Activated CD4-positive, alpha-beta memory T cell treated with anti-CD3 and anti-CD28 coated beads, Interleukin-2, amount 10 ng/mL, durations not matched to agents 7 days and 5 days (primary cell): ENCODE measurements at places on chromosomes 13 and 19.

GRCh38 chr19:36125557-36125956 is 10.3 kb downstream of the TBCB start:
- DNase-seq: no peak

GRCh38 chr13:28539625-28540286 is 44.8 kb upstream of the FLT1 start:
- no peak for DNase-seq

- no peak for DNase-seq
Measured at GRCh38 chr19:45352062-45352461, 11.5 kb downstream of the KLC3 start.

DNA sequence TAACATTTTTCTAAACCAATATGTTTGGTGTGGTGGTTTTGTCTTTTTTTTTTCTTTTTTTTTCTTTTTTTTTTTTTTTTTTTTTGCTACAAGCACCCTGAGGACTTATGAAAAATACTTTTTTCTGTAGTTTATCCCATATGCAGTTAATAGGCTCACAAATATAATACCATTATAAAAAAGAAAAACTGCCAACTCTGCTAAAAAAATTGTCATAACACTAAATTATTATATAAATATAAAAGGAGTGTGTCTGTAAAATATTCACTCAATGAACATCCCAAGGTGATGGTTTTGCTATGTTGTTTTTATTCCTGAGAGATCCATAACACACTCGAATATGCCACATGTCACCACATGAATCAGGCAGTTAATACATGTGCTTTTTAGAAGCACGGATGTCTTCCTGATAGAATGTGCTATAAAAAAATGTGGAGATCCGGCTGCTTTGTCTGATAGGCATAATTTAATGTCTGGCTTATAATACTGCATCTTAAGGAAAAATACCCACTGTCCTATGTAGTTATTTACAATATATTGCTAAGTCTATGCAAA is 110.7 kb upstream of the ZNF507 start:
- no peak for DNase-seq

DNA sequence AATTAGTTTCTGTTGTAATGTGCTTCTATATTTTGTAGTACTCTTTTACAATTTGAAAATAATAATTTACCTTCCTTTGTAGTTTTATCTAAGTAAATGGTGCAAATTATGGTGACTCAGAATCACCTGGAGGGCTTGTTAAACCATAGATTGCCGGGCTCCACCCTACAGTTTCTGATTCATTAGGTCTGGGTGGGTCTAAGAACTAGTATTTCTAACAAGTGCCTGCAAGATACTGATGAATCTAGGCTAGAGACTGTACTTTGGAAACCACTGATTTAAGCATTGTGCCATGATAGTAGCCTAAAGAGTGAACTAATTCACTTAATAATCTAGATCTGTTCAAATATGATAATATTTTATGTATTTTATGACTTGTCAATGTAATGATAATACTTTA is 437.4 kb upstream of the SPRY2 start:
- no peak for DNase-seq

DNA sequence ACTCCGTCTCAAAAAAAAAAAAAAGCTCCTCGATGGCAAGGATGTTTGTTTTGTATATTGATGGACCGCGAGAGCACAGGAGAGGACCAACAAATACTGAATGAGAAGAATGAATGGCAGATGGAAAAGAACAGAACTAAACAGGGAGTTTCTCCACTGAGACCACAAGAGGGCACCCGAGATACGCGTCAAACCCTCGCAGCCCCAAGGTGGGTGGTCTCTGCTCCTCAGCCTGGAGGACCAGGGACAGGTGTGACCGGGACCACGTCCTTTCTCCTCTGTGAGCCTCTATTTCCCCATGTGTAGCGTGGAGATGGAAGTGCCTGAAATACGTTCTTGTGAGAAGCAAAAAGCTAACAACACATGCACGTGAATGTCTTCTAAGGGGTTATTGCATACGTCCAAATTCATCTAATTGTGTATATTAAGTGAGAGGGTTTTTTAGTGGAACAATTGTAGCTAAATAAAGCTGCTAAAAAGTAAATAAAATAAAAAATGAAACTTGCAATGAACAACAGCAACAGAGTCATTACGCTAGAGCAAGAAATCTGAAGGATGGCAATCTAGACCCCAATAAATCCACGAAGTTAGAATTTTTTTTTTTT is 8.3 kb upstream of the CDC42EP5 start:
- DNase-seq: peak; percentile 40

DNA sequence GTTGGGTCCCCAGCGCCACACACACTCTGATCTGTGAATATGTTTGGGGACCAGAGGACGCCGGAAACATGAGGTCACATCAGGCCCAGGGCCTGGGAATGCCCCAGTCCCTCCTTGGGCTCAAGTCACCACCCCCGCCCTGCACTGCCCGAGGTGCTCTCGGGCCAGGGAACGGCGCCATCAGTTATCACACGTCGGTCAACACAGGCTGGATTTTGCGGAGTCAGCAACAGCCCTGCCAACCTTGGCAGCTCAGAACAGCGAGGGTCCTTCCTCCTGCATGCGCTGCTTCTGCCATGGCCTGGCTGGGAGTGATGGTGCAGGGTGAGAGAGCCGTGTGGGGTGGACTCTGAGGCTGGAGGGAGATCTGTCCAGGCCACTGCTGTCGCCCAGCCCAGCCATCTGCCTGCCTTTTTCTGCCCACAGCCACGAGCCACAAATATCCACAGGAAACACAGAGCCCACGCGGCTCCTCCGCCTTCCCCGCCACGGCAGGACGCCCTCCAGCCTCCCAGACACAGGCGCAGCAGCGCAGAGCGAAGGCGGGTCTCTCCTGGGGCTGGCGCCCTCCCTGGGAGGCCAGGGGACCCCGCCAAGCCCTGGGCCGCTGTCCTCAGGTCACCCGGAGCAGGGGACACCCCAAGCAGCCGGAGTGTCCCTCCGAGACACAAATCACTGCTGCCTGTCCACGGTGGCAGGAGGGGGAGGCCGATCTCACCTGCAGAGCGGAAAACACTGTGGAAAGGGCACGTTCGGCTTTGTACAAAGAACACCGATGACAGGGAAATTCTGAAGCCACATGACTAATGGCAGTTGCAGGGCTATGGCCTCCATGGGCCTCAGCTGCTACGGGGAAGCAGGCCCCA is 31.6 kb upstream of the CACTIN start:
- DNase-seq: no peak

DNA sequence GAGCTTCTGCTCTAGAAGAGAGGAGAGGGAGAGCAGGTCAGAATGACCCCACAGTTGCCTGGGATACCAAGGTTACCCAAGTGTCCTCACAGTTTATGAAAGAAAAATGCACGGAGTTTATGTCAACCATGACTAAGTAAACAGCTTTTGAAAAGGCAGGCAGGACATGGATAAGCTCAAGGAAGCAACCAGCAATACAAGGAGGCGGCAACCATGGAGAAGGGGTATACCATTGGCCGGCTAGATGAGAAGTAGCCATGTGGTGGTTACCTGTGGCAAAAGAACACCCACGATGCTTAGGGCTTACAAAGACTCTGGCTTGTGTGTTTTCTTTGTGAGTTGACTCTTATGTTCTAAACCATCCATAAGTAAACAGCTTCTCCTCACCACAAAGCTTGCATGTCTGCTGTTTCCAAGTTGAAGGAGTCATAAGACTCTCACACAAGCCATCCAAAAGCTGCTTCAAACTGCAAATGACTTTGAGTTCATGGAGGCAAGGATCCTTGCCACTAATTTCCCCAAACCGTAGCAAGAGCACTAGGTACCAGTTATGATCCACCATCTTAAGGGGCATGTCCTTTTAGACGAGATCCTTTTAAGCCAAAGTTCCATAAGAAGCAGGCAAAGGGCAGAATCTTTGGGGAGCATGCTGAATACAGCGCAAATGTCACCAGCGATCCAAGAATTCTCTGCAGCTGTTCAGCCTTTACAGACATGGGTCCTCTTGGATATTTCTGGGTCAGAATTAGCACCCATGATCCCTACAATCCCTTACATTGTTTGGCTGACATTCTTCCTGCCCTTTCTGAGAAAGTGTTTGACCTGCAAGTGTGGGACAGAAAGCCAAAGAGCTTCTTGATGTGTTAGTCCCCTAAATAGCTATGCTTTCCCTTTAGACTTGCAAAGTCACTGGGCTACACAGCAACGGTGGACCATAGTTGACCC is 74.8 kb upstream of the IPO5 start:
- no peak for DNase-seq

GRCh38 chr13:42946927-42947326 is 45.1 kb downstream of the EPSTI1 start:
- DNase-seq: no peak

DNA sequence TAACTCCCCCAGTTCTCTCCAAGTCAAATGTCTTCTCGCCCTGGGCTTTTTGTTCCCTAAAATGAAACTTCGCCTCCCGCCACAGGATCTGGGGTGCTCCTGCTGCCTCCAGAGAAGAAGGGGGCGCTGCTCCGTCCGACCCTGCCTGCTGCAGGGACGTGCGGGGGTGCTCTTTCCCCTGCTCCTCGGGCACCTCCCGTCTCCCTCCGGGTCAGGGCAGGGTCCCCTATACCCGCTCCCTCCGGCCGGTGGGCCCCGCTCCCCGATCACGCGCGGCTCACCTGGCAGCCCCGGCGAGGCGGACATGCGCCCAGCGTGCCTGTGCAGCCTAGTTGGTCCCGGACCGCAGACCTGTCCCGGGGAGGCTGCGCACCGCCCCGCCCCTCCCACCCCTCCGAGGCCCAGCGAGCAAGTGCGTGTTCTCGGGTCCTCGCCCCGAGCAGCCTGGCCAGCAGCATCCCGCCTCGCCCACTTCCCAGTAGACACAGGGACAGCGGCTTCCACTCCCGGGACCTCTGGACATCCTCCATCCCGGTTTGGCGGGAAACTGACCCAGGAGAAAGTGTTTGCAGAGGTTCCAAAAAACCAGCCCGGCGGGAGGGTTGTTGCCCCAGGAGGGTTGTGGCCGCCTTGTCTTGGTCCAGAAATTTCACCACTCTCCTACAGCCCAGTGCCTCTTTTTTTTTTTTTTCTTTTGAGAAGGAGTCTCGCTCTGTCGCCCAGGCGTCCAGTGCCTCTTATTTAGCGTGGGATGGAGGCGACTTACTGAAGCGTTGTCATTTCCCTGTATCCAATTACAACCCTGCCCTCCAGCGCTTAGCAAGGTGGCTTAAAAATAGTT is at the start of gene OXGR1:
OXGR1 (minus strand) TSS at position 460 of the 841 bp plus-strand sequence. CDS start 6,717 bp downstream, outside the sequence.
- DNase-seq: no peak

DNA sequence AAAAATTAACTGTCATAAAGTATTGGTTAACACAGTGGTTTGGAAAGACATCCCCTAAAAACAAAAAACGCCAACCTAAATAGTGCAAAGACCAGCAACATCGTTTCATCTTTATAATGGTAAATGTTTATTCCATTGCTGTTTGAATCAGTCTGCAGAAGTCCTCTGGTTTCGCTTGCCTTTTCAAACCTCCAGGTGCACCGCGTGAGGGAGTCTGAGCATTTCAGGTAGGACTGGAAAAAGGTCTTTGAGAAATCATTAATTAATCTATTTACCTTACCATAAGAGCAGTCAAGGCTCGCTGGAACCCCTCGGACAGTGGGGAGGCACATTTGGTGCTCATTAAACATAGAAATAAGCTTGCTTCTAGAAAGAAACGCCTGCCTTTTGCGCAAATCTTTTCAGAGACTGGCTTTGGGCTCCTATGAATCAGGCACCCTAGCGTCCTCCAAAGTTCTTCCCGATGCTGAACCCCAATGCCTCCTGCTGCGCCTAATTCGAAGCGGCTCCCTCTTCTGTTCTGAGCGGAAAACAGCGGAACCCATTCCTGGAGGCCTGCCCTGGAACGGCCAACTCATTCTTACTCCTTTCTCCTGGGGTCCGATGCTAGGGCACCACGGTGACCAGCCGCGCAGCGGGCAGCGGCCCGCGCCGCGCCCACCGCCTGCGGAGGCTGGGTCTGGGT is 951 bp upstream of the MTUS2 start:
- DNase-seq: no peak

DNA sequence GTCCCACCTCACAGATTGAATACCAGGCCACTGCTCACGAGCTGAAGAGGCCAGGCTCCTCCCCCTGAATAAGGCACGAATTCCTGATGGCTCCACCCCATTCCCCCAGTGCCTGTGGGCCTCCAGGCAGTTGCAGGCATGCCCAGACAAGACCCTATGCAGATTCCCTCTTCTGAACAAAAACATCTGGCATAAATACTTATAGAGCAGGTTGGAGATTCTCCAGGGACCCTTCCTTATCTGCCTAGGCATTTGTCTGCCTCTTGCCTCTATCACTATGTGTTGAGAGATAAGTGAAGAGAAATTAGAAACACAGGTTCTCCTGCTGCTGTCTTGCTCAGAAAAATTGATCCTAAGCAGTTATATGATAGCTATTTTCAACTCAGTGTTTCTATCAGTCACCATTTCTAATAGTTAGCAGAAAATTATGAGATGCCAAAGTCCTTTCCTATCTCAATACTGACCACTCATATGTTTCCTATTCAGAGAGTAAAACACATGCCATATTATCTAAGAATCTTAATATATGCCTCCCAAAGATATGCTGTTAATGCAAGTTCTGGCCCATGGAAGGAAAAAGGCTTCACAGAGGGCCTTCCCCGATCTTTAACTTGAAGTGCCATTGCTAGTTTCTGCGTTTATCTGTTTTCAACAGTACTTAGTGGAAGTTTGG is 364.0 kb downstream of the KCTD12 start:
- no peak for DNase-seq

- no peak for DNase-seq
Measured at GRCh38 chr13:43026262-43026661, 2.9 kb downstream of the DNAJC15 start.

GRCh38 chr19:58395979-58396627 is 647 bp downstream of the RNF225 start:
- no peak for DNase-seq

DNA sequence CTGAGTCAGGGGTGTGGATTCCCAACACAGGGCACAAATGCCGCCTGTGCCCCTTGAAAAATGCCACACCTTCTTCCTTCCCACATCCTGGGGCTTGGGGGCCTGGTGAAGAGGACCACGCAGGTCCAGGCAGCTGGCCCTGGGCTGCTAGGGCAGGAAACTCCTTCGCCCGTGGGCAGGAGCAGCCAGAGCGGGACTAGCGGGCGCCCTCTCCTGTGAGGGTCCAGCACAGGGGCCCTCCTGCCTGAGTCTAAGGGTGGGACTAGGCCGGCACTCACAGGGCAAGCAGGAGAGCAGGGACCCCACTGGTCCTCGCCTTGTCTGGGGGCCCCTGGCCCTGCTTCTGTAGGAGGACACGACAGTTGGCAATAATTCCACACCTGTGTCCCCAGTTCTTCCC is 7.5 kb upstream of the CEBPA start:
- no peak for DNase-seq

DNA sequence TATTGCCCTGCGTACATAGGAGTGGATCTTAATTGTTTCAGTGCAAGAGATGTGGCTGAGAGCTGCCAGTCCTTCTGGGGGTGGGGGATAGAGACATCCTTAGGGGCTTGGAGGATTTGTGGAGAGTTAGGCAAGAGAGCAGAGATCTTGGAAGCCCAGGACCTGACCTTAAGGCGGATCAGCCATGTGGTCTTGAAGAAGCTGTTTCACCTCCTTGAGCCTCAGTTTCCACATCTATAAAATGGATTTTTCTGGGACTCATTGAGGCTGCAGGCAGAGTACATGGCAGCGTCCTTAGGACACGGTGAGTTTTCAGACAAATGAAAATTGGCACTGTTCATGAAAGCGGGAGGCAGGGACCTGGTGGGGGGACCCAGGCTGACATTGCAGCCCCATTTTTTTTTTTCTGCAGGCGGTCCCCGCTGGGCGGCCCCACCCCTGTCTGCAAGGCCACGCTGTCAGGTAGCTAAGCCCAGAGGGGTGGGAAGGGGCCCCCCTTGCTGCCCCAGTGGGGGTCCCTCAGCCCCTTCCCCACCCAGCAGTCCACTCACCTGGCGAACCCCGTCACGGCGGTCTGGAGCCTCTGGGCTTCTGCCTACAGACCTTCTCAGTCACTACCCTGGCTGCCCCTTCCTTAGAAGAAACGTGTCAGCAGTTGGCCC is 30.0 kb downstream of the PDE4A start:
- no peak for DNase-seq

- DNase-seq: no peak
Measured at GRCh38 chr13:87669379-87669978, 1.7 kb upstream of the SLITRK5 start.
